Endodermal cell (in vitro differentiated cells): ENCODE measurements at places on chromosomes 5 and 9. TPM values are rescaled to one million over a fixed set of nuclear protein-coding genes. Genes with fewer than 3 reads are reported as not detected.

Gene ADGRD2
- total RNA-seq, result 0.16 and 0.33 TPM in 2 replicates

Gene AIF1L
- total RNA-seq, result 104 and 117 TPM in 2 replicates

DNA sequence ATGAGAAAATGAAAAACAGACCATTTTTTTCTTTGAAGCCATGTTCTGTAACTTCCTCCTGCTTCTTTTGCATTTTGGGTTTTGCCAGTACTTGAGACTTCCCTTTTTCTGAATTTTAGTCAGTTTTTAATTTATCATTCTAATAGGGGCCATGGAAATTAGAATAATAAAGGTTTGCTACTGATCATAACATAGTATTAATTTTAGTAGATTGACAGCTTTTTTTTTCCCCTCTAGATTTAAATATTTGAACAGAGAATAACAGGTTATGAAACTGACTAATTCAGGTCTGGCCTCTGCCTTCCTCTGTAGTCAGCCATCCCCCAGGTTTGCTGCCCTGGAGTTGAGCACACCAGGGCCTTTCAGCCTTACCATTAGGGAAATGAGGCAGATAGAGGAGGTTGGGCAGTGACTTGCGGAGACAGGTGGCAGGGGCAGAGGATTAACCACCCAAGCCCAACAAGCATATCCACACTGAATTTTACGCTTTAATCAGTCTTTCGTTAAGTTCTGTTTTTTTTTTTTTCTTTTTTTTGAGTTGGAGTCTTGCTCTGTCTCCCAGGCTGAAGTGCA lies 80.1 kb upstream of the TNFAIP8 start:
- DNase-seq, result no peak

DNA sequence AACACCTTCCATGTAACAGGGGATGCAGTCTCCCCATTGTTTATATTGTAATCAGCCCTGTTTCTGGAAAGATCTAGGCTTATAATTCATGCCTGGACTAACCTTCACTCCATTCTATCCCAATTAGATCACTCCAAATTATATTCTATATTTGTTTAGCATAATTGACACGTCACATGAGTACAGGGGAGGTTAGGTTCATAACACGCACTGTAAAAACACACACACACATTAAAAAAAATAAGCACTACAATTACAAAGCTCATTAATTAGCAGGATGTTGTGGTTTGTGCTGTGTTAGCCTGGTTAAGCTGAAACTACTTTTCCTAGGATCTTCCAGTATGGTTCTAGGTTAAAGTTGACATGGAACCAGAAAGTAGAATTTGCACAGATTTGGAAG lies 126.0 kb downstream of the MLLT3 start:
- no peak for DNase-seq

DNA sequence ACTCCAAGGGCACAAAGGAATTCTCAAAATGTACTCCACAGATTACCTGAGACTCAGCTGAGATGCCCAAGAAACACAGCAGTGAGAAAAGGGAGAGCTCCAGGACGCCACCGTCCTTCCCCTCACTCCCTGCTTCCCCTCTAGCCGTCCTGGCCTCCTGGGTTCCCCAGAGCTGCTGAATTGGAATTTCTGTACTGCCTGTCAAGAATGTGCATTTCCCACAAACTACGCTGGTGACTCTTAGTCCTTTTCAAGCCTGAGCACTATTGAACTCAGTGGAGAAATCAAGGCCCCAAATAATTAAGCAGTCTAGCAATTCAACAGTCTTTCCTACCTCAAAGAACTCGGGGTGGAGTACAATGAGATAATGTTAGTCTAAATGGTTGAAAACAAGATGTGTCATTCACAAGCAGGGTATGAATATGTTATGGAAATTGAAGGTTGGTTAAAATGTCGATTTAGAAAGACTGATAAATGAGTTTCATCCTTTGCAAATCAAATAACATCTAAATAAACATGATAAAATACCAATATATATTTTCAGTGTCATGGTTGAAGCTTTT lies 153.2 kb downstream of the MED27 start:
- no peak for DNase-seq

DNA sequence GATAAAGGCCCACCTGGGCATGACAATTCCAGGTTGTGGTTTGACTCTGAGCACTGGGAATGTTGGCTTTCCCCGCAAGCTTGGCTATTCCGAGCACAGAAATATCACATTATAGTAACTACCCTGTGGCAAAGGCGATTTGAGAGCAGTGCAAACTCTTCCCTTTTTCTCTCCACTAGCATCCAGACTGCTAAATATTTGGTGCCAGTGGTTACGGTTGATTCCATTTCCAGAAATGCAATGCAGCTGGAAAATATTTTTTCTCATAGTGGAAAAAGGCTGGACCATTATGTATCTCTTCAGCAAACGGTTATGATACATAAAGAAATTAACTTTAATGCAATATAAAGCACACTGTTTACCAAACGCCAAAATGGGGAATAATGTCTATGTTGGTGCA lies 158.0 kb downstream of the ENC1 start:
- no peak for DNase-seq

GRCh38 chr5:60259730-60260129 lies 366.2 kb upstream of the PDE4D start:
- no peak for DNase-seq

GRCh38 chr9:89011683-89012082 lies 20.4 kb downstream of the S1PR3 start:
- no peak for DNase-seq

Gene DDX4
- total RNA-seq, result not detected in 3 replicates

Gene CD274
- 1.00 to 1.0 TPM in 2 of 3 replicates, not detected in the other for total RNA-seq

GRCh38 chr9:88322906-88323566 lies 65.2 kb upstream of the SPIN1 start:
- no peak for DNase-seq

DNA sequence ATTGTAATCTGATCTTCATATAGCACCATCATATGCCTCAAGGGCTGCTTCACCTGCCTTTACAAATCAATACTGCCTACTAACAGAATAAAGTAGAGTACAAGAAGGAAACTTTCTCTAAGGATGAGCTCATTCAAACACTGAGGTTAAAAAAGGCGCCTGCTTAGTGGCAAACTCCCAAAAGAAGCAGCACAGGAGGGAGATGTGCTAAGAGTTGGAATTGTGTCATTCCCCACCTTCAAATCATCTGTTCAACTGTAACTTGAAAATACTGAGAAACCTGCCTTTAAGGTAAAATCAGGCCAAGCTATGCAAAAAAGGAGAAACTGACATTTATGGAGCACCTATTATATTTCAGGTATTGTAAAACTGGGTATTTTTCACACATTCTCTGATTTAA lies 560.6 kb downstream of the PTPRD start:
- no peak for DNase-seq

- no peak for DNase-seq
Observed at GRCh38 chr5:173430394-173430793, 102.2 kb upstream of the STC2 start.

Gene PCDHGA1
- total RNA-seq, result 1.8 and 2.2 TPM in 2 replicates
